Stimulated activated naive CD8-positive, alpha-beta T cell treated with anti-CD3 and anti-CD28 coated beads, Interleukin-15, amount 100 ng/mL, for 72 hours (primary cell): ENCODE measurements at places on chromosomes 16 and 17.

DNA sequence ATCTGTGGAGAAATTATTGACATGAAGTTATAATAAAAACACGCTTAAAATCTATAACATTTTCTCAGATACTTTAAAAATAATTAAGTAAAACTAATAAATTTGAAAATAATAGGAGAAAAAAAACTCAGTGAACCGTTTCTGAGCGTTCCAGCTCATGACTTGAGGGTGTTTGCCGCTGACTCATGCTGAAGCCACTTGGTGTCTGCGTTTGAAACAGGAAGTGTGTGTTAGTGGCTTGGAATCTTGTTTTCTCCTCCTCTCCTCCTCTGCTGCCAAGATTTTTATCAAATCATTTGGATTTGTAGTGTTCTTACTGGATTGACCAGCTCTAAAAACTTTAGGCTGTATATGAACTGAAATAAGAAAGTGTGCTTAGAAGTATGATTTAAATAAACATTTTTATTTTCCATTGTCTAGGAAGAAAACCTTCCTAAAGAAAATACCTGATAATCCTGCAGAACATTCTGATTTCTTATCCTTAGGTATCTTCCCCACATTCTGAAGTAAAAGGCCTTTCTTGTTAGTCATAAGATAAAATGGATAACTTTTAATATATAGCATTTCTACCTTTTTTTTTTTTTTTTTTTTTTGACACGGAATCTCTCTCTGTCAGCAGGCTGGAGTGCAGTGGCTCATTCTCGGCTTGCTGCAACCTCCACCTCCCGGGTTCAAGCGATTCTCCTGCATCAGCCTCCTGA lies 30.8 kb downstream of the USP10 start:
- DNase-seq = no peak

GRCh38 chr16:81842564-81843242 lies 63.6 kb downstream of the PLCG2 start:
- no peak for DNase-seq

DNA sequence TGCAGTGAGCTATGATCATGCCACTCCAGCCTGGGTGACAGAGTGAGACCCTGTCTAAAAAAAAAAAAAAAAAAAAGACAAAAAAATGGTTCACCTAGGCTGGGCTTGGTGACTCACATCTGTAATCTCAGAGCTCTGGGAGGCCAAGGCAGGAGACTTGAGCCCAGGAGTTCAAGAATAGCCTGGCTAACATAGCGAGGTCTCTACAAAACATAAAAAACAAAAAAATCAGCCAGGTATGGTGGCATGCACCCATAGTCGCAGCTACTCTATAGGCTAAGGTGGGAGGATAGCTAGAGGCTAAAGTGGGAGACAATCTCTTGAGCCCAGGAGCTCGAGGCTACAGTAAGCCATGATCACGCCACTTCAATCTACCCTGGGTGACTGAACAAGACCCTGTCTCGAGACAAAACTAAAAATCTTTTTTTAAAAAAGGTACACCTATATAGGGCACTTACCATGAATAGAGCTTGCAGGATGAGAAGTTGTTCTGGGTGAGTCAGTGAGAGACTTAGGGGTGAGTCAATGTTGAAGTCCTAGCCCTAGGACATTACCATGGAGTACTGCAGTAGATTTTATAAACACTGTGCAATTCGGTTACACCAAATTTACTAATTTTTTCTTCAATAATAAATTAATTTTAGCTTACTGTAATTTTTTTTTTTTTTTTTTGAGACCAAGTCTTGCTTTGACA lies 19.0 kb downstream of the USP32 start:
- no peak for DNase-seq

- DNase-seq = no peak
Observed at GRCh38 chr16:89022051-89022836, 45.2 kb upstream of the CBFA2T3 start.

GRCh38 chr17:2028234-2028614 lies 1.7 kb upstream of the DPH1 start:
- no peak for DNase-seq

DNA sequence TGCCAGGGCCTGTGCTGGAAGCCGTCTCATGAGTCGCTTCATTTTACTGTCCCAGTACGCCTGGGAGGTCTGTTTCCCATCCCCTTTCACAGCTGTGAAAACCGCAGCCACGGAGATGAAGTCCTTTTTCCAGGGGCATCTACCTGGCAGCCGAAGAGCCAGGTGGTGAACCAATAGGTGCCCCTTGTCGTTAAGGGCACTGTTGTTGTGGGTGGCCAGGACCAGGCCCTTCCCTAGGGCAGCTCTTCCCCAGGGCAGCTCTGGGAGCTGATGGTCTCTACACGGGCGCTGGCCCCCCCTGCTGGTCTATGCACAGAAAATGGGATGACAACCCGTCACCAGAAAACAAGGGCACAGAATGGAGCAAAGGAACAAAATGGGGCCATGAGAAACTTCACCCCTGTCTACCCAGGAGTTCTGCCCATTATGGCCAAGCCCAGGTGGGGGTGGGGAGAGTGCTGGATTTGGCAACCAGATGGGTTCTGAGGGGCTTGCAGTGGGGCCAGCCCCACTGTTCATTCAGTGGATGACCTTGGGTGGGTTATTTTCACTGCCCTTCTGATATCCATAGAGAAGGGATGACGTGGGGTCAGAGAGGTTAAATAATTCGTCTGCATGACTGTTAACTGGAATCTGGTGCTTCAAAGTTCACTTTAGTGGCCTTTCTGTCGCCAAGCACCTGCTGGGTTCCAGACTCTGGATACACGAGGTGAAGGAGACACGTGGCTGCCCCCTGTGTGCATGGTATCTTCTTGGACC lies 11.5 kb downstream of the RMI2 start:
- no peak for DNase-seq

- no peak for DNase-seq
Observed at GRCh38 chr17:68812876-68813584, 142.2 kb downstream of the ABCA8 start.

DNA sequence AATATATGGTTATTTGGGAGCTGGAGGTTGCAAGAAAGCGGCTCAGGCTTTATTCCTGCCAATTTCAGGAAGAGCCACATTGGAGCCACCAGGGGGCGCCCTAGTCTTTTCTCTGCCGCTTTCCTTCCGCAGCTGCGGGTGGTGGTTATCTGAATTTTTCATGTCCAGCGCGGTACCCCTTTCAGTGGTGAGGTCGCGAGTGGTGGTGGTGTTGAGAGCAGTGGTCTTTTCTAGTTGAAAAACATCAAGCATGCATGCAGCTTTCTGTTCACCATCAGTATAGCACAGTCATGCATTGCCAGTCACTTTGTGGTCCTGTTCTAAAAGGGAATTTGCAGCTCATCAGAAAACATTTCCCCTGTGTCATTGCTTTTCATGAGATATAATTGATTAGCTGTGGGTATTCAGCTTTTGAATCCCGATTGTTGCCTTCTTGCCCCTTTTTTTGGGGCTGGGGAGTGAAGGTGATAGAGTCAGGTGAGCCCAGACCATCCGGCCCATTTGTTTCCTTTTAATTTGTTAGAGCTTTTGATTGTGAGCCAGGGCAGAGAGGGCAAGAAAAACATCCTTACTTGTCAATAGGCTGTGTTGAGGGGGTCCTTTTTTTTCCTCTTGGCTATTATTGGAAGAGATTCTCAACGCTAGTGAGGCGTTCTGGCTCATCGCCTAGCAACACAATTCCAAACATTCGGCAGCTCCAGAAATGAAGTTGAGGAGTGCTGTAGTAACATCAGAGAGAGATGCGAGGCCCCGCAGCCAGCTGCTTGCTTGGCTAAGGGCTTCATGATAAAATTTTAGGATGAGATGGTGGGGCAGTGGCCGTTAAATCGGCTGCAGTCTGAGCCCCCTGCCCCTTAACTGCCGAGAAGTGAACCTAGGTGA lies 119.0 kb downstream of the SNX29 start:
- DNase-seq = peak; percentile 55

- no peak for DNase-seq
Observed at GRCh38 chr16:80375973-80376372, 164.8 kb upstream of the DYNLRB2 start.

DNA sequence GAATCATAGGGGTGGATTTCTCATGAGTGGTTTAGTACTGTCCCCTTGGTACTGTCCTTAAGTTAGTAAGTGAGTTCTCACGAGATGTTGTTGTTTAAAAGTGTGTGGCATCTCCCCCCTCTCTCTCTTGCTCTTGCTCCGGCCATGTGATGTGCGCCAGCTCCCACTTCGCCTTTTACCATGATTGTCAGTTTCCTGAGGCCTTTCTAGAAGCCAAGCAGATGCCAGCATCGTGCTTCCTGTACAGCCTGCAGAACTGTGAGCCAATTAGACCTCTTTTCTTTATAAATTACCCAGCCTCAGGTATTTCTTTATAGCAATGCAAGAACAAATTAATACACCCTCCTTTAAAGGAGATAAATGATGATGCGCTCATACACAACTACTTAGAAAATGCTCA lies 50.1 kb upstream of the NACA2 start:
- DNase-seq = no peak

DNA sequence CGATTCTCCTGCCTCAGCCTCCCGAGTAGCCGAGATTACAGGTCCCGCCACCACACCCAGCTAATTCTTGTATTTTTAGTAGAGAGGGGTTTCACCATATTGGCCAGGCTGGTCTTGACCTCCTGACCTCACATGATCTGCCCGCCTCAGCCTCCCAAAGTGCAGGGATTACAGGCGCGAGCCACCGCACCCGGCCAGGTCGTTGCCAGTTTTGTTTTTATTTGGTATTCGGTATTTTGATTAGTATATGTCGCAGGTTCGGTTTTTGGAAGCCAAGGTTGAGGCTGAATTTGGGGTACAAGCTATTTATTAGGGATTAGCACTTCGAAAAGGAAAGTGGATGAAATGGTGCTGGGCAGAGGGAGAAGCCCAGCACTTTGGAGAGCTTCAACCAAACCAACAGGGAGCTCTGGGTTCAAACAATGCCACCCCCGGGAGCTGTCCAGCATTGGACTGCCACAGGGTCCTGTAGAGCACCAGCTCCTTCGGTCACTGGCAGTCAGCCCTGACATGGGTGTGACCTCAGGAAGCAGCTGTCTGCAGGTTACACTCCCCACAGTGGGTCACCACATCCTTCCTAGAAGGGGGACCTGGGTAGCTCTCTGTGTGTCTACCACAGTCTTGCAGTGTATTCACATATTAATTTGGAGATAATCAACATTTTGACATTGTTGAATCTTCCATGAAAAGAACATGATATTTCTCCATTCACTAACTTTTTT lies 1.5 kb upstream of the CLEC10A start:
- DNase-seq = no peak

DNA sequence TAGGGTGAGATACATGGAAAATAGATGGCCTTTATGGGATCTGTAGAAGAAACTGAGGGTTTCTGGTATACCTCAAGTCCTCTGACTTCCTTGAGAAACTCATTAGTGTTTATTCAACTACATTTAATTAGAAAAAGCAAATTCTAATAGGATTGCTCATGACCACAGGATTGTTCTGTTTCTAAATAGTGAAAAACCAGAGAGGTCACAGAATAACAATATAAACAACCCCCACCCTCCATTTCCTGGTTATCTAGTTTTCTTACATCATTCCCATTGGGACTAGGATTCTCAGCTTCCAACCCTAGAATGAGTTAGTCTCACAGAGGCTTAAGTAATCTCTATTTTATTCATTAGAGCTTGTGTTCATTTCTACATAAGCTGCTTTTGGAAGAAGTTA lies 30.0 kb downstream of the SF3B3 start:
- no peak for DNase-seq

GRCh38 chr16:3028716-3029319 lies 5.0 kb downstream of the THOC6 start:
- no peak for DNase-seq

DNA sequence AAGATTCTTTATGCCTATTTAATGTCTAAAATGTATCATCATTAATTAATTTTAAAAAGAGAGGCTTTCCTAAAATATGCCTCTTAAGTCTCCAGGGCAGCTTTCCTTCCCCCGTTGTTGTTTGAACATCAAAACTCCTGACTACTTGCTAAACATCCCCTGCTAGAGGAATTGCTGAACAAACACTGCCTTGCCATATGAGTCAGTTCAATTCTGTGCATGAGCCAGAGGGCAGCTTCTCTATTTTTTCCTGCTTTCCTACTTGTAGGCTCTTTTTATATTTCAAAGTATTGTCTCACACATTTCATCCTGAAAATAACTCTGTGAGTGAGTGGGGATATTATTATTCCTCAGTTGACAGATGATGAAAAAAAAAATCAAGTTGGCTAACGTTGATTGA lies 143.4 kb downstream of the HS3ST4 start:
- no peak for DNase-seq

- DNase-seq = no peak
Observed at GRCh38 chr16:53219795-53220454, 165.1 kb downstream of the CHD9 start.

- no peak for DNase-seq
Observed at GRCh38 chr17:20256144-20256543, 211.2 kb downstream of the LGALS9B start.

DNA sequence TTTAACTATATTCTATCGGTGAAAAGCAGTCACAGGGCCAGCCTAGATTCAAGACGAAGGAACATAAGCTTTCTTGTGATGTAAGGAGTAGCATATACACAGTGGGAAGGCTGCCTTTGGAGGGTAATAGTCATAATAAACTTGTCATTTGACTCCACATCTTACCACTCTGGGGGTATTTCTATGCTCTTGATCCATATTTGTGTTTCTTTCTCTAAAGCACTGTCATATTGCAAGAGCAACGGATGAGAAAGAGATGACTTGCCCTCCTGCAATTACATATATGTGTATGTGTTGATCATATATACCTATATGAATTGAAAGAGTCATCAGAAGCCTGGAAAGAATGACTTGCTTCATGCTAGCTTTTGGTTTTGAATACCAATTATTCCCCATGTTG lies 225.4 kb upstream of the HS3ST3A1 start:
- no peak for DNase-seq

DNA sequence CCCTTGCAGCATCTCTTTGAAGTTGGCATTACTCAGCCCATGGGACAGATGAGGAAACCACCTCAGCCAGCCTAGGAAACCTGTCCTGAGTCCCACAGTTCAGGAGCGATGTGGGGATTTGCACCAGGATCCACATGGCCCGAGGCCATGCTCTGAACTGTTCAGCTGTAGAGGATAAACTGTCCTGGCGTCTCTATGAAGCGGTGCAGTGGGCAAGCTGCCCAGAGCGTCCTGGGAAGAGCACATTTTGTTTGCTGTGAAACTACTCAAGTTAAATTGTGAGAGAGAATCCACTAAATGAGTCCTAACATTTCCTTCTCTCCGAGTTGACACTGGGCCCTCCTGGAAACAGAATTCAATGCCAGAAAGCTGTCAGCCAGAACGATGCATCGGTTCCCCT lies 276.6 kb upstream of the TNRC6C start:
- DNase-seq = no peak

GRCh38 chr16:3059041-3059722 lies 6.3 kb upstream of the IL32 start:
- peak; percentile 93 for DNase-seq
